ENCODE measurements at places on chromosomes 7 and 10.

DNA sequence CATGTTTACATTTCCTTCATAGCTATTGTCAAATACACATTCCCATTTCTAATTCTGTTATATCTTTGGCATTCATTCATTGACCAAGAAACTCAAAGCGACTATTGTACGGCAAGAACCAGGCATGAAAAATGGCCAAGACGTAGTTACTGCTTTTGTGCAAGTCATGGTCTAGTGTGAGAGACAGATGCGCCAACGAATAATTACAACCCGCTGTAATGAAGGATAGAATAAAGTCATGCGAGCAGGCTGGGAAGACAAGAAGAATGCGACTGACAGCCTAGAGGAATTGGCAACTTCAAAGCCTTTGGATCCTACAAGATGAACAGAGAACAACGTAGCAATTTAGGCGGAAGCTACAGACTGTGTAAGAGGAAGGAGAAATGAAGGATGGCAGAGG is 221.2 kb downstream of the CALN1 start:
- no peak for DNase-seq

- no peak for DNase-seq
Observed at GRCh38 chr7:73341877-73342276, 13.9 kb downstream of the FKBP6 start.

- no peak for DNase-seq
Observed at GRCh38 chr10:103102195-103102594, 90.9 kb downstream of the NT5C2 start.

- DNase-seq = no peak
Observed at GRCh38 chr10:83852146-83852545, 287.2 kb upstream of the GHITM start.

DNA sequence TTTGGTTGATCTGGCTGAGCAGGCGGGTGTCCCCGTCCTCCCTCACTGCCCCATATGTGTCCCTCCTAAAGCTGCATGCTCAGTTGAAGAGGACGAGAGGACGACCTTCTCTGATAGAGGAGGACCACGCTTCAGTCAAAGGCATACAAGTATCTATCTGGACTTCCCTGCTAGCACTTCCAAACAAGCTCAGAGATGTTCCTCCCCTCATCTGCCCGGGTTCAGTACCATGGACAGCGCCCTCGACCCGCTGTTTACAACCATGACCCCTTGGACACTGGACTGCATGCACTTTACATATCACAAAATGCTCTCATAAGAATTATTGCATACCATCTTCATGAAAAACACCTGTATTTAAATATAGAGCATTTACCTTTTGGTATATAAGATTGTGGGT is 26.9 kb upstream of the TRIM56 start:
- DNase-seq = no peak

DNA sequence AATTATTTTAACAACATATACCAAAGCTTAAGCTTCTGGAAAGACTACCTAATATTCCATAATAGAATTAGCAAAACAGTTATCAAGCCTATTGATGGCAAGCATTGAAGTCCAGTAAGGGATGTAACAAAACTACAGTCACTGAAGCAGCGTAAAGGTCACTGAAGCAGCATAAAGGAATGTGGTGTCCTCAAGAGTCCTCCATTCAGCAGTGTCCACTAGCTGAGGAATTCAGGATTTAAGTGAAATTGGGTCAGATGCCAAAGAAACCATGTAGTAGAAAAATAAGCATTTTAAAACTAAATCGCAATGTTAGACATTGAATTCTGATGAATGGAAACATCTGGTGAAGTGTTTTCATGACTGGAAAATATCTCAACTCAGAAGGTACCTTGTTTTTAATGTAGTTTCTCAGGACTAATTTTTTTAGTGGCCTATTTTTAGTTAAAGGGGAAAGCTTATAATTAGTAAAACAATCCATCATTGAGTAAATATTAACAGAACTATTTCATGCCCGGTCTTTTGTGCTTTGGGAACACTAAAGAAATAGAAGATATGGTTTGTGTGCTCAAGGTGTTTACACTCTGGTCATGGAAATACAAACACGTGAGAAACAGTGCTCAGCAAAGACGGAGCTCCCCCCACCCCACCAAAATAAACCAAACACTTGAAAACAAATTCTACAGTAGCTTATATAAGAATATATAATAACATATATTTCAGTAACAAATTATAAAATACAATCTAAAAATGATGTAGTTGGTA is 121.4 kb downstream of the CDK14 start:
- no peak for DNase-seq

GRCh38 chr7:154503962-154504550 is 451.9 kb downstream of the DPP6 start:
- DNase-seq = peak; percentile 39

- DNase-seq = no peak
Observed at GRCh38 chr7:77791336-77791735, 6.9 kb downstream of the TMEM60 start.

DNA sequence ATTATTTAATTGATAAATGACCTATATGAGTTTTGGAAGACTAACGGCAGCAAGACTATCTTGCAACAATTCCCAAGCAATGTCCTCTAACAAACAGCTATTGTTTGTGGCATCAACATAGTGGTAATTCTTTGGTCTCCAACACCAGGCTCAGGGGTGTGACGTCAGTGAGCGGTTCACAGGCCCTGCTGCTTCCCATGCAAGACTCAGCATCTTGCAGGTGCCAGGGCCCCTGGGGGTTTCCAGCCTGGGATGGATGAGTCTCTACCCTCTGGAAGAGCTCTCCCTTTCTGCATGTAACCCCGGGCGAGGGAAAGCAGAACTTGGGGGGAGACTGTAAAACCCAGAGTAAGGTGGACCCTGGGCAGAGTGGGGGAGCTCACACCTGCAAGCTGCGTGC is 164.7 kb downstream of the ACTR3B start:
- DNase-seq = no peak

DNA sequence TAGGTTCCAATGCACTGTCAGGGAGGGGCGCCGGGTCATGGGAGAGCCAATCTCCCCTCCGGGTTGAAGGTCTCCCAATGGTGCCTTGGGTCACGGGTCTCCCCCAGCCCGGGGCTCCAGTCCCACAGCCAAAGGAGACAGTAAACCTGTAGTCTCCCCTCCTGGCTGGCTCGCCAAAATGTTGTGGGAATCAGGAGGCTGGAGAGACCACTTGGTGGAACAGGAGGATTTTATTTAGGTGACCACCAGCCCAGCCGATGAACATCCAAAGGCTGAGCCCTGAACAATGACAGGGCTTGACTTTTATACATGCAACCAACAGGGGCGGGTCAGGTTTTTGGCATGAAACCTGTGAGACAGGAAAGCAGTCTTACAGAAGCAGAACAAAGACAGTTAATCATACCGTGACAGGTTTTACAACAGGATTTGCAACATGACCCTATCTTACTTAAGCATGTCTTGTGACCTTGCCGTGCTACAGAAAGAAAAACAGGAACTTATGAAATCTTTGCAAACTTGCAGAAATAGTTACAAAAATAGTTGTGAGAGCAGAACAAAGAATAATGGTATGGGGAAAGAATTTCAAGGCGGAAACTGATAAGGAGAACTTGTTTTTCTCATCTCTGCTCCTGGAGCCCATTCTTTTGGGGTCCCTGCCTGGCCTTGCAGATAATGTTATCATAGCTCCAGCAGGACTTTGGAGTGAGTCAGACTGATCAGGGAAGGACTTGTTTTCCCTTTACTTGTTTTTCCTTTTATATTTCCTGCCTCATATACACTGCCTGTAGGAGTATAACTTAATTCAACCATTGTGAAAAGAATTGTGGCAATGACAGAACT is 7.1 kb downstream of the ERV3-1 start:
- no peak for DNase-seq

DNA sequence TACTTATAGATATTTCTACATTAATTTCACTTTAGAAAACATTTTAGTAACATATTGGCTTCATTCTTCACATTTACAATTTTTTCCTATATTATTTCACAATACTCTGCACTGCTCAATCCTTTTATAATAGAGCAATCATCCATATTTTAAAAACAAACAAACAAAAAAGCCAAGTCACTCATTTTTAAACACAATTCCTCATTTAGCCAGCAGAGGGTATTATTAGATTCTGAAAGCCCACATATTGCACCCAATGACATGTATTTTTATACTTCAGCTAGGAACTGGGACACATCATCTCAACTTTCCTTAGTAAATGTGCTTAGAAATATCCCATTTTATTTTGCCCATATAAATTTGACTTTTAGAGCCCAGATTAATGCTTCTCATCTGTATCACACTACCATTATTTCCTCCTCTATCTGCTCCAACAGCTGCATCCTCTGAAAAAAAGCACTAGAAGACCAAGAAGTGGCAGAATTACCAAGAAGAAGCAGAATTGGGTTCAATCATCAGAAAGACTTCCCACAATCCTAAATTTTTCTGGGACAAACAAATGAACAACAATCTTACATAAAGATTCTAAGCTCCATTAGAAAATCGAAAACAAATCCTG is 29.5 kb downstream of the CTNNA3 start:
- peak; percentile 7 for DNase-seq

- no peak for DNase-seq
Observed at GRCh38 chr7:142894985-142895593, 9.5 kb upstream of the TRPV6 start.

DNA sequence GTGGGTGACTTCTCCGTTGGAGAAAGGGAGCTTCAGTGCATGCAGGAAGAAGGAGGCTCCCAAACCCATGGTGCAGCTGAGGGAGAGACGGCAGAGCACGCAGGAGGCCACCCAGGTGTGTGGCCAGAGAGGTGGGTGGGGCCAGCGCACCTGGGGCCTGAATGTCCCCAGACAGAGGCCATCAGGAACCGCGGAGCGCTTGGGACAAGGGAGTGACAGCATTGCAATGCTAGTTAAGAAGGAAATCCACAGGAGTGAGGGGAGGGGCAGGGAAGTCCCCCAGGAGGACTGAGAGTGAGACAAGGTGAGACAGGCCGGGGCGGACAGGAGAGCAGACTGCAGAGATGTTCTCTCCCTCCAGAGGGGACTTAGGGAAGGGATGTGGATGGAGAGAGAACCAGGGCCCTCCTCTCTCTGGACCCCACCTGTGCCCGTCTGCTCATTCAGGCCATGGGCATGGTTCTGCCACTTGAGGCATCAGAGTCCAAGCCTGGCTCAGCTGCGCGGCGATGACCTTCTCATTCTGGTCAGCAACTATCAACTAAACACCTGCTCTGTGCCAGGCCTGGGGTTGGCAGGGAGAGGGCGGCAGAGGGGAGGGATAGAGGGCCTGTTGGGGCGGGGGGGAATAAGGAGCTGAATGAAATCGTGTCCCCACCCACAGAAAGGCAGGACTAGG is 69.4 kb upstream of the COL13A1 start:
- no peak for DNase-seq

GRCh38 chr10:78371136-78371535 is 337.5 kb downstream of the RPS24 start:
- DNase-seq = no peak

GRCh38 chr7:43038254-43038653 is 74.2 kb upstream of the HECW1 start:
- no peak for DNase-seq

- no peak for DNase-seq
Observed at GRCh38 chr7:48924433-48924832, at the start of gene CDC14C. Gene CDC14C, plus strand, starts transcription at chr7:48924547. Its CDS starts 126 bp downstream, at chr7:48924673.

DNA sequence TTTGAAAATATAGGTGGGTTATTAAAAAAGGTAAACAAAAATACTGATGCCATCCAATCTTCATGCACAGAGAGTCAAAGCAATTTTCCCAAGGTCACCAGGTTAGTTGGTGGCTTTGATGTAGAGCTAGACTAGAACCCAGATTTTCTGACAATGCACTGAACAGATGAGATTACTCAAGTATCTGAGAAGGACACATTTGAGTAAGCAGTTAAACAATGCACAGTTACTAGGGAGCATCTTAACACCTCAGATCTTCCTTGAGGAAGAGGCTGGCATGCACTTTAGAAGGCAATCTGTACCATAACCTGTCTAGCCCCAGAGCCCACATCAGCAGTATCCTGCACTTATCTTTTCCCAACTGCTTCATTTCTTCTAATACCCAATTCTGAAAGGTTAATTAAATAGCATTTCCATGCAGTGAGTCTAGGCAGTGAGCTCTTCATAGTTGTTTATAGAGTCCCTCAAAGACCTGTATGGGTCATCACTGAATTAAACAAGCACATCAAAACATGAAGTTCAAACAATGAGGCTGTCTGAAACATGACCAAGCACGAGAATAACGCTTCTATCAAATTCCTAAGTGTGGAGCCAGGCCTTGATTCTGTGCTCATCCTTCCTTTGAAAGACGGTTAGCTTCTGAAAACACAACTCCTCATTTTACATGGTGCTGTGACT is 38.2 kb upstream of the ANK3 start:
- DNase-seq = no peak

GRCh38 chr7:82166260-82167015 is 277.1 kb downstream of the CACNA2D1 start:
- no peak for DNase-seq

DNA sequence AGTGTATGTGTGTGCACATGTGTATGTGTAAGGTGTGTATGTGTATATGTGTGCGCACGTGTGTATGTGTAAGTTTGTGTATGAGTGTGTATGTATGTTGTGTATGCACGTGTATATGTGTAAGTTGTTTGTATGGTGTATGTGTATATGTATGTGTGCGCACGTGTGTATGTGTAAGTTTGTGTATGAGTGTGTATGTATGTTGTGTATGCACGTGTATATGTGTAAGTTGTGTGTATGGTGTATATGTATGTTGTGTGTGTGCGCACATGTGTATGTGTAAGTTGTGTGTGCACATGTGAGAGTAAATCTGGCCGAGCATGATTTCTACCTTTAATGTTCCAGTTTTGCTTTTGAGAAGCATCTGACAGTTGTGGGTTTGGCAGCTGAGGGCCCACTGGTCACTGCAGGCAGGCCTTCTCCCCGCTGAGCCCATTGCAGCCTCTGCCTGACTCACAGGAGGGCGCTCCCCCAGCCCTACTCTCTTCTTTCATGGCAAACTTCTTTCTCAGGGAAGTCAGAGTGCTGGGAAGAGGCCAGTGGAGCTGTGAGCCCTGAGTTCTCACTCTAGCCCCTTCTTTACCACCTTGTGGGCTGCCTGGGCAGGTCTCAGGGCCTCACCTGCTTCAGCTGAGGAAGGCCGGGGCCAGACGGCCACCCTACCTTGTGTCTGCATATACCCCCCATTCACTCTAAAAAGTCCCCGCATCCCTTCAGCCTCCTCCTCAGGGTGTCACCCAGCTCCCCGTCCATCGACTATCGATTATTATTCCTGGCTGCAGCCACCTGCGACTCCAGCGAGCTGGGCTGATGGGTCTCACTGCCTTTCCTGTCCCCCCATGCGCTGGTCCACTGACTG is 11.2 kb downstream of the WDR86 start:
- DNase-seq = no peak

- DNase-seq = no peak
Observed at GRCh38 chr10:118041316-118041715, 5.4 kb downstream of the RAB11FIP2 start.

DNA sequence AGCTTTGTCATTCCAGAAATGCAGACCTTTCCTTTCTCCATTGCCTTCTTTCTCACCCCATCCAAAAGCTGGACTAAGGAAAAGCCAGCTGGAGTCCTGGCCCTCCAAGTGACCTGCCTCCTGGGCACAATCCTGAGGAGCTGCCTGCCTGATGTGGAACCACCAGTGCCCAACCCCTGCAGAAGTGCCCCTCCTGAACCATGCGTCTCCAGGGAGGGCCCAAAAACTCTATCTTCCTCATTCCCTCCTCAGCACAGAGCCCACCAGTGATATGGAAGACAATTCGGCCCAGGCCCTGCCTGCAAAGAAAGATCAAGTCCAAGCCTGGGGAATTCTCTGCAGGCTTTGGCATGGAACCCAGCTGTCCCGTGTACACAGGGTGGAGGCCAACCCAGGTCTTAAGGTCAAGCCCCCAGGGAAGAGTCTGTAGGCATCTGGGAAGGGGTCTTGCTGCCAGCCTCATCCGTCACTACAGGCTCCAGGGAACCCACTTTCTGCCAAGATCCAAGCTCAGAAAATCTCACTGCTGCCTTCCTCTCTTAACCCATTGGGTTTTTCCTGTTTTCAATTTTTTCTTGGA is 3.5 kb upstream of the GRID1 start:
- DNase-seq = no peak
